T-helper 2 cell (primary cell): ENCODE measurements at places on chromosomes 7 and 10.
A peak's percentile ranks its signal among the peaks of the same experiment; 100 is the strongest.

DNA sequence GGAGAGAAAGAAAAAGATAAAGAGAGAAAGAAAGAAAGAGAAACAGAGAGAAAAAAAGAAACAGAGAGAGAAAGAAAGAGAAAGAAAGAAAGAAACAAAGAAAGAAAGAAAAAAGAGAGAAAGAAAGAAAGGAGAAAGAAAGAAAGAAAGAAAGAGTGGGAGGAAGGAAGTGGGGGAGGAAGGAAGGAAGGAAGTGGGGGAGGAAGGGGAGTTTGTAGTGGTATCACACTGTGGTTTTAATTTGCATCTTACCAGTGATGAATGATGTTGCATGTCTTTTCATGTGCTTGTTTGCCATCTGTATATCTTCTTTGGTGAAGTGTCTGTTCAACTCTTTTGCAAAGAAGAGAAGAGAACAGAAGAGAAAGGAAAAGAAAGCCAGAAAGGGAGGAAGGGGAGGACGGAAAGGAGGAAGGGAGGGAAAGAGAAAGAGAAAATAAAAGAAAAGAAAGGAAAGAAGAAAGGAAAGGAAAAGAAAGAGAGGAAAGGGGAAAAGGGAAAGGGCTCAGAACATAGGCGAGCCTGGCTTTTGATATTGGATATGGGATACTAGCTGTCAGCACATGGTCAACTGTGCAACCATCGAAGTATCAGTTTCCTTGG, 79.2 kb upstream of the FRMD4A start:
- peak; percentile 23 for DNase-seq

DNA sequence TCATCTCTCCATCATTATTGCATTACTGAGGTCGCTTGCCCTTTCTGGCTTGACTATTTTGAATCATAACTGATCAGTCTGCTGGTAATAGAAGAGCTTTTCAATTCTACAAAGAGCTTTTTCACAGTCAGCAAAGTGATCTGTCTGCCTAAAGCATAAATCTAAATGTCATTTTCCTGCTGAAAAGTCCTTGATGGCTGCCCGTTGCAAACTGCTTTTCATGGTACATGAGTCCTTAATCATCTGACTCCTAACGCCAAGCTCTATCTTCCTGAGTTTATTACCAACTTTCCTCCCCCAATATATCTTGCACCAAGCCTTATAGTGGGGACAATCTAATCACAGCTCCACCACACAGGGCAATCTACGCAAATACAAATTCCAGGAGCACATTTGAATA, 39.8 kb downstream of the THSD7A start:
- no peak for DNase-seq

DNA sequence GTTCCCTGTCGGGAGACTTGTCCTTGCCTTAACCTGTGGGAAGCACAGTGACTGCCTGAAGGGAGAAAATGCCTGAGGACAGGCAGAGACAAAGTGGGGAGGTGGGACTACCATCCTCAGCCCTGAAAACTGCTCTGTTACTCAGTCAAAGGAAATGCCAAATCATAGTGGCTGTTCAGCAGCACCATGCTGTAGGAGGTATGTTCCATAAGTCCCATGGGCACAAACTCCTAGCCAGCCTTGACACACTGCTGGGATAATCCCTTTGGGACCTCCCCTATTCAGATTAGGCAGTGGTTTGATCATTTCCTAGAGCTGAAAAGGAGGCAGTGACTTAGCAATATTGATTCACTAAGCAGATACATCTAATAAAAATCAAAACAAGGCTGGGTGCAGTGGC, 80.1 kb downstream of the MCU start:
- DNase-seq = no peak

DNA sequence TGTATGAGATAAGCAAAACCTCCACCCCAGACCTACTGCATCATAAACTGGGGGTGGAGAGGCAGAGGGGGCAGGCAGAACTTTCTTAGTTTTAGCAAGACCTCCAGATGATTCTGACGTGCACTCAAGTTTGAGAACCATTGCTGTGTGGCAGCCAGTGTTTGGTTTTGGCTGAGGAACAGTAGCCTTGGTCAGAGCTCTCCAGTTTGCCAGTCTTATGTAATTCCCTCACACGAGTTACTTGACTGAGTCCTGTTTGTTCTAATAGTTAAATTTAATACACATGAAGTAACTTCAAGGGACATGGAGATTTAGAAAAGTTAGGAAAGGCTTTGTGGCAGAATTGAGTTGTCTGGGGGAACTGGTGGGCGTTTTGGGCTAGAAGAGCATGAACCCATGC, 38.5 kb downstream of the GARS1 start:
- no peak for DNase-seq

GRCh38 chr10:44935201-44935965, 24.2 kb upstream of the RASSF4 start:
- DNase-seq = no peak

- no peak for DNase-seq
Observed at GRCh38 chr10:4215963-4216575, 431.1 kb upstream of the KLF6 start.

- no peak for DNase-seq
Observed at GRCh38 chr7:130365511-130366441, 14.5 kb upstream of the CPA1 start.

DNA sequence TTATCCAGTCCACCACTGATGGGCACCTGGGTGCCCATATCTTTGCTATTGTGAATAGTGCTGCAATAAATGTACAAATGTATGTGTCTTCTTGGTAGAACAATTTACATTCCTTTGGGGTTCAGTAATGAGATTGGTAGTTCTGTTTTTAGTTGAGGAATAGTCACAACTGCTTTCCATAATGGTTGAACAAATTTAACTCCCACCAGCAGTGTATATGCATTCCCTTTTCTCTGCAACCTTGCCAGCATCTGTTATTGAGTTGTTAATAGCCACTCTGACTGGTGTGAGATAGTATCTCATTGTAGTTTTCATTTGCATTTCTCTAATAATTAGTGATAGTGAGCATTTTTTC, 27.8 kb downstream of the COA1 start:
- DNase-seq = no peak

GRCh38 chr7:139571651-139572050, 48.2 kb downstream of the CLEC2L start:
- DNase-seq = no peak

DNA sequence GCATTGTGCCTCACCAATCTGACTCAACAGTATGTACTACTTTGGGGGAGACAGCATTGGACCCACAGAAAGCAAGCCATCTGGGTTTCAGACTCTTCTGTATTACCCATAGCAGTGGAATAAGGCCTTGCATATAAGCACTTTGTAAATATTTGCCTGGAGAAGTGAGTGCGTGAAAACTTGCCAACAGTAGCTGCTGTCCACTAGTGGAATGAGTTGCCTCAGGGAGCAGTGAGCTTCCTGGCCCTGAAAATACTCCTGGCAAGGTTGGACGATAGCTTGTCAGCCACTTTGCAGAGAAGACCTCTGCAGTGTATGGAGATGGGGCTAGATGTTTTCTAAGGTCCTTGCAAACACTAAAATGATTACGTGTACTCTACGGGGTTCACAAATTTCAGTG, 21.6 kb downstream of the GARS1 start:
- DNase-seq = no peak

DNA sequence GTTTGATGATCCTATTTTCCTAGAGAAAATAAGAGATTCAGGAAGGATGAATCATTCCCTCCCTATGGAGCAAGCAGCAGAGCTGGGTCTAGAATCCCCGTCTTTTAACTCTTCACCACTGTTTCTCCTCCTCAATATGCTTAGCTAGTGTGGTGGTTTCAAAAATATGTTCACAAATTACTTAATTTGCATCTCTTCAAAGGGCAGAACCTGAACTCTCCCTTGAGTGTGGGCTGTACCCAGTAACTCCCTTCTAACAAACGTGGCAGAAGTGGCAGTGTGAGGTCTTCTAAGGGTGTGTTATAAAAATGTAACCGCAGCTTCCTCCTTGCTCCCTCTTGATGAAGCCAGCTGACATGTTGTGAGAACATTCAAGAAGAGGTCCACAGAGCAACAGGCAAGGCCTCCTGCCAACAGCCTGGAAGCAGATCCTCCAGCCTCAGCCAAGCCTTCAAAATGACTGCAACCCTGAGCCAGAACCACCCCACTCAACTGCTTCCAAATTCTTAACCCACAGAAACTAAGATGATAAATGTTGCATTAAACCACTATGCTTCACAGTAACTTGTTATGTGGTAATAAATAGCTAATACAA, 36.6 kb downstream of the SRPK2 start:
- DNase-seq = peak; percentile 75

GRCh38 chr7:155203059-155203881, 94.4 kb upstream of the INSIG1 start:
- DNase-seq = no peak

GRCh38 chr10:89055159-89055558, 64.6 kb downstream of the FAS start:
- DNase-seq = no peak

GRCh38 chr10:126857178-126857806, 47.9 kb upstream of the DOCK1 start:
- no peak for DNase-seq

GRCh38 chr10:8159341-8160165, 105.1 kb downstream of the GATA3 start:
- no peak for DNase-seq

DNA sequence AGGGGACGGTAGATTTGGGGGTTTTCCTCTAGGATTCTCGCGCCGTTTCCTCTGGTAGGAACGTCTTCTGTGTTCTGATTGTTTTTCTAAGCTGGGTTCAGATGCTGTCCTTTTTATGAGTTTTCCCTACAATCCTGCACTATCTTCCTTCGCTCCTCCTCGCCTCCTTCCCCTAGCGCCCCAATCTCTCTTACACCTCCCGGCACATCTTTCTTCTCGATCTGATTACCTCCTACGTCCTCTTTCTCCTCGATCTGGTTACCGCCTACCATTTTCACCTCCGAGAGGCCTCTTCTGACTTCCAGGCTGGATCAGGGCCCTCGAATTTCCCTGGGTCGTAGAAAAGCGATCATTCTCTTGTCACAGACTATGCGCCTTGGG, 413 bp downstream of the BUD31 start:
- no peak for DNase-seq

- DNase-seq = no peak
Observed at GRCh38 chr10:48940958-48941357, 1.3 kb upstream of the LRRC18 start.

- DNase-seq = peak; percentile 27
Observed at GRCh38 chr10:9010093-9010492, 955.6 kb downstream of the GATA3 start.

DNA sequence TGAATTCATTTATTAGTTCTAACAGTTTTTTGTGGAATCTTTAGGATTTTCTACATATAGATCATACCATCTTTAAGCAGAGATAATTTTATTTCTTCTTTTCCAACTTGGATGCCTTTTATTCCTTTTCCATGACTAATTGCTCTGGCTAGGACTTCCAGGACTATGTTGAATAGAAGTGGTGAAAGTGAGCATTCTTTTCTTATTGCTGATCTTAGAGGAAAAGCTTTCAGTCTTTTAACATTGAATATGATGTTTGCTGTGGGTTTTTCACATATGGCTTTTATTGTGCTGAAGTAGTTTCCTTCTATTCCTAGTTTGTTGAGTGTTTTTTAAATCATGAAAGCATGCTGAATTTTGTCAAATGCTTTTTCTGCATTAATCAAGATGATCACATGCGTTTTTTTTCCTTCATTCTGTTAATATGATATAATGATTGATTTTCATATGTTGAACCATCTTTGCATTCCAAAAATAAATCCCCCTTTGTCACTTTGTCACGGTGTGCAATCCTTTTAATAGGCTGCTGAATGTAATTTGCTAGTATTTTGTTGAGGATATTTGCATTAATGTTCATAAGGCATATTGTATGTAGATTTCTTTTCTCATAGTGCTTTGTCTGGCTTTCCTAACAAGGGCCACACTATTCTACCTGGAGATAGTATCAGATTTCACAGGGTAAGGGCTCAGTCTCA, 92.9 kb downstream of the ZNF467 start:
- no peak for DNase-seq

DNA sequence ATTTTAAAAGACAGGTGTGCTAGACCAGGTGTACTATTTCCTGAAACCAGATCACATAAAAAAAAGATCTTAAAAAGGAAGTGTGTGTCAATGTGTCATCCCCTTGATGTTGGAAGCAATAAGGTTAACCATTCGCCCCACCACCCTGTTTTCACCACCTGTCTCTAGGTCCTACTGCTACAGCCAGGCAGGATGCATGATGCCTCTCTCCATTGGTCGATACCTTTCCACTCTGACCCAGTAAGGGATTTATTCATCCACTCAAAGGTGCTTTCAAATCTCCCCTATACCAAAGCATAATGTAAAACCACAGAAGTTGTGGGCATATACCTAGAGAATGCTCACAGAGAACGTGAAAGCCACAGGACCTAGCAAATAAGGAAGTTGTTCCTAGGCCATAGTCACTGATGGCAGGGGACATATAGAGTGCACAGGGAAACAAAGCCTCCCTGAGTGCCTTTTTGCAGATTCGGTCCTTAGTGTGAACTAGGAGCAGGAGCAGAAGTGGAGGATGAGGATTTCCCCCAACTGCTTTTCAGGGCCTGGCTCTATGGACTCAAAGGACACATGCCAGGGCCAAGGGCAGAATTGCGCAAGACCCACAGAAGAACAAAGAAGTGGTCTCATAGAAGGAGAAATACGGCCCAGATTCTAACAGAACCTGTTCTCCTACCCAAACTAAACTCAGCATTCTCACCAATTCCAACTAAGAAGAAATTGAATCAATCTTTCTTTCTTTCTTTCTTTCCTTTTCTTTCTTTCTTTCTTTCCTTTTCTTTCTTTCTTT, 631.5 kb upstream of the NRP1 start:
- no peak for DNase-seq

DNA sequence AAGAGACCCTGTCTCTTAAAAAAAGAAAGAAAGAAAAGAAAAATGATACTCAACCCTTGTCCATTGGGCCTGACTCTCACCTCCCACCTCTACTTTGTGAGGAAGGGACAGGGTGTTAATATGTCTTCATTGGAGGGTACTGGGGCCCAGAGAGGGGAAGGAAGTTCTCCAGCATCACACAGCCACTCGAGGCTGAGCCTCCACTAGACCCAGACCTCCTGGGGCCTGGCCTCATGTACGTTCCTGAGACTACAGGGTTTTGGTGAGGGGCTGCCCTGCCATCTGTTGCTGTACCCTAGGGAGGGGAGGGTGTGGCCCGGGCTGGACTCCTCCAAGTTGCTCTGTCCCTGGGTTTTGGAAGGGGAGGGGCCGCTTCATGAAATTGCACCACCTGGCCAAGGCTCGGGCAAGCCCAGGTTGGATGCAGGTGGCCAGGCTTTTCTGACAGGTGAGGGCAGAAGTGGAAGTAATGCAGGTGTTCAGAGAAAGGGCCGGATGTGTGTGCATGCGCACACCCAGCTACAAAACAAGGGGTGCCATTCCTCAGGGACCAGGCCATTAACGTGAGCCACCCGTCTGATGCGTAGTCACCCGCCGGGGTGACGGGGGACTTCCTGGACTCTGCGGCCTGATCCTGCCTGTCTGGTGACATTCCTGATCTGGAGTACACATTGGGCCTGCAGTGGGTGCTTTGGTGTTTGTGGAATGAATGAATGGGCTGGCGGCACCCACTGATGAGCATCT, 21.7 kb downstream of the GTF2IRD1 start:
- no peak for DNase-seq

GRCh38 chr7:7565746-7566650, 686 bp upstream of the MIOS start:
- no peak for DNase-seq
